ENCODE measurements at places on chromosomes 1 and 21.

DNA sequence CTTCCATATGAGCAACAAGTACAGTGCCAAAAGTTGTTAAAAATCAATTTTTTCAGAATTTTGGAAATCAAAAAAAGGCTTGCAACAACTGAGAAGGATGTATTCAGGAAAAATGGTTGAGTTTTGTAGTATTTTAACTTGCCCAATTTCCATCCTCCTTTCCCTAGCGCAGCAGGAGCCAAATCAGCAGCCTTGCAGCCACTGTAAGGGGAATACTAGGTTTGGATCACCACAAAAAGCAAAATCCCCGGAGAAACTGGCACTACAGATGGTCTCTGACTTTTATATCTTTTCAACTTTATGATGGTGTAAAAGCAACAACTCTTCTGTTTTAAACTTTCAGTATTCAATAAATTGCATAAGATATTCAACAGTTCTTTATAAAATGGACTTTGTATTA is 17.9 kb downstream of the DBT start:
- no peak for DNase-seq

DNA sequence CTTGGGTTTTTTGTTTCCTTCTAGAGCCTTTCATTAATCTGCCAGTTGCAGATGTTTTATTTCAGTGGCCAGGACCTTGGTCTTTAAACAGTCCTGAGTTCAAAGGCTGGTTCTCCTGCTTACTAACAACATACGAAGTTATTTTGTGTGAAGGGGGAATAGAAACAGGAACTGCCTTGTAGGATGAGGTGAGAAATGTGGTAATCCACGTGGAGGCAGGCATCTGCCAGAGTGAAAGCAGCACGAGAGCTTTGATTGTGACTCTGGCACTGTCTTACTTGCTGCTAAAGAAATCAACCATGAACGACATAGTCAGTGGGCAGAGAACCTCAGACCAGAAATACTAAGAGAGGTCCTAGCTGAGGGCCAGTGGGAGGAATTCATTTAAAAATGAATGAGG is 30.4 kb downstream of the TMEM63A start:
- DNase-seq = no peak

GRCh38 chr21:33244082-33244778 is 14.5 kb downstream of the IFNAR2 start:
- no peak for DNase-seq

- DNase-seq = peak; percentile 16
These were observed 49.1 kb upstream of the CCDC27 start for GRCh38 chr1:3702990-3703728.

DNA sequence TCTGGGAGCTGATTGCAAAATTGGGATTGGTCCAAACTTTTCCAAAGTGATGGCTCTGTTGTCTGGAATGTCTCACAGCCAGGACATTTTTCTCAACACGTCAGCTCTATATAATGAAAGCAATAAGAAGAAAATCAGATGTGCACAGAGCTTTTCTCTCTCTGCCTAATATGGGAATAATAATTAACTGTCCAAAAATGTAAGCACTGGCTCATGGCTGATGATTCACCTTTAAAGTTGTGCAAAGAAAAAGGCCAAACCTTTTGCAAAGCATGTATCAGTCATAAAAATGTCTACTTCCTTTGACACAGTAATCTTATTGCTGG is 30.4 kb downstream of the ZNF281 start:
- DNase-seq = peak; percentile 98

GRCh38 chr1:58818075-58818474 is 34.2 kb upstream of the JUN start:
- DNase-seq = peak; percentile 90
